Ovary (tissue), 10 donors: ENCODE measurements at places on chromosomes 16 and 17. TPM values are rescaled to one million over a fixed set of nuclear protein-coding genes. Genes with fewer than 3 reads are reported as not detected.

KIF18B gene
- total RNA-seq: 0.26 TPM

MPO gene
- total RNA-seq: not detected

CLEC10A gene
- total RNA-seq: 1.5 TPM

LGALS9B gene
- total RNA-seq: not detected

ODAD4 gene
- 2.8 TPM for total RNA-seq

ZG16B gene
- 1.0 TPM for total RNA-seq

GRCh38 chr16:62760398-62760797 lies 724.2 kb upstream of the CDH8 start:
- no peaks in the 10 kb centered on the region for H3K4me1 ChIP-seq
- no peak overlapping the region for H3K27ac ChIP-seq
- no peaks in the 10 kb centered on the region for H3K27me3 ChIP-seq
- H3K4me3 ChIP-seq: no peak overlapping the region

DNA sequence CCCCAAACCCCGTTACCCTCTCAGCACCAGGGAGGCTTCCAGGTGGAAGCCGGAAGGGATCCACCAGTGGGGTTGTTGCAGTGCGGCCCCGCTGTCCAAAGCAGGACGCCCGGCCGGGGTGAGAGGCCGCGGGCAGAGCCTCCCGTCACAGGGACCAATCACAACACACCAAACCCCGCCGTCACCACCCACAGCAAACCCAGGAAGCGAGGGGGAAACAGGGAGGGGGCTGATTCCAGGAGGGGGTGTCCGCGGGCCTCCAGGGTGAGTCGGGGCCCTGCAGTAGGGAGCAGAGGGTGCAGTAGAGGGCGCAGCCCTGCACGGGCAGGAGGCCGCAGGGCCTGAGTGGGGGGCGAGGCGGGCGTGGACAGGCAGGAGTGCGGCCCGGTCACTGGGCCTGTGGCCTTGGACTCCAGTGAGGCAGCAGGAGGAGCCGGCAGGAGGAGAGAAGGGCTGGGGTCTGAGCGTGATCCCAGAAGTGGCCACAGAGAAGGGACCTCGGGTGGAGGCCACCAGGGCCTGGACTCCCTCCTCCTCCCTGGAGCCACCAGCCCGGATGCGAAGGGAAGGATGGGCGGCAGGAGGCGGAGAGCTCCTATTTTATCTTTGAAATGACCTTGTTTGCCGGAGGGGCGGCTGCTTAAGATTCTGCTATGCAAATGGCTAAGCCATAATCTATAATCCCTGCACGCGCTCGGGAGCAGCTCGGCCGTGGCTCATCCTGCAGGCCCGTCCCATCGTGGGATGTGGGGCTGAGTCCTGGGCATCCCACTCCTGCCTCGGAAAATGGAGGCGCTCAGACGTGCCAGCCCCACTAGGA lies 41.5 kb downstream of the ZFPM1 start:
- H3K27me3 ChIP-seq: no peaks in the 10 kb centered on the region
- no peaks in the 10 kb centered on the region for H3K36me3 ChIP-seq
- no peak overlapping the region for H3K27ac ChIP-seq
- H3K4me1 ChIP-seq: peaks cover 2% of the 10 kb centered on the region
- no peak overlapping the region for H3K4me3 ChIP-seq

- no peak for DNase-seq
- no peaks in the 10 kb centered on the region for H3K36me3 ChIP-seq
- H3K27me3 ChIP-seq: no peaks in the 10 kb centered on the region
- H3K4me1 ChIP-seq: no peaks in the 10 kb centered on the region
- H3K4me3 ChIP-seq: no peak overlapping the region
- H3K27ac ChIP-seq: no peak overlapping the region
Measured at GRCh38 chr17:80504686-80505413, 28.4 kb upstream of the NPTX1 start.

- no peak for DNase-seq
- no peaks in the 10 kb centered on the region for H3K27me3 ChIP-seq
- no peaks in the 10 kb centered on the region for H3K36me3 ChIP-seq
- no peaks in the 10 kb centered on the region for H3K4me1 ChIP-seq
- H3K4me3 ChIP-seq: no peak overlapping the region
Measured at GRCh38 chr16:61306204-61306603, 730.0 kb downstream of the CDH8 start.

- DNase-seq: no peak
- H3K27me3 ChIP-seq: no peaks in the 10 kb centered on the region
- H3K27ac ChIP-seq: no peak overlapping the region
Measured at GRCh38 chr17:82021900-82022309, 773 bp downstream of the CENPX start.

- H3K27ac ChIP-seq: no peak overlapping the region
- peaks cover 4% of the 10 kb centered on the region for H3K27me3 ChIP-seq
- peaks cover 6% of the 10 kb centered on the region for H3K4me1 ChIP-seq
- H3K36me3 ChIP-seq: no peaks in the 10 kb centered on the region
- H3K4me3 ChIP-seq: peak overlapping the region; percentile 31
- peak; percentile 63 for DNase-seq
Measured at GRCh38 chr17:74923538-74924249, 379 bp upstream of the OTOP2 start.

- H3K4me3 ChIP-seq: no peak overlapping the region
- H3K27me3 ChIP-seq: no peaks in the 10 kb centered on the region
- no peak for DNase-seq
- H3K4me1 ChIP-seq: no peaks in the 10 kb centered on the region
- H3K36me3 ChIP-seq: no peaks in the 10 kb centered on the region
Measured at GRCh38 chr16:87780385-87780989, 14.7 kb upstream of the KLHDC4 start.

DNA sequence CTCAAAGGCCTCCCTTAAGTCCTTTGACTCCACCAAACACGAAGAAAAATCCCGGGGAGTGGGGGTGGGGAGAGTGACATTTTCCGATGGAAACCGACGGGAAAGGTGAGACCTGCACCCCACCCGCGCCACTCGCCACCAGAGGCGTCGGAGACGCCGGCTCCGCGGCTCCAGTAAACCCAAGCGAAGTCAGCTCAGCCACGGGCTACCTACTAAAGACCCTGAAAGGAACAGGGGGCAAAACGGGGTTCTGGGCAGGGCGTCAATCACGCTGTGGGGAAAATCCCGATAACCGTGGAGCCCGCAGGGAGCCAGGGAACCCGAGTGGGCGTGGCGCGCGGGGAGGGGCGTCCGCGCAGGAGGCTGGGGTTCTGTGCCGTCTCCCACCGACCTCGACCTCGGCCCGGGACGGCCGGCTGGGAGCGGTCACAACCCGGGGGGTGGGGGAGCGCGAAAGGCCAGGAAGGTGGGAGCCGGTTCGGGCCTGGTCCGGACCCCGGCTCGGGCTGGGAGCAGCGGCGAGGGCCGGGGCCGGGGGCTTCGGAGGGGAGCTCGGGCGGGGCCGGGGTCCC lies 565 bp downstream of the WDR45B start:
- peak overlapping the region; percentile 92 for H3K4me3 ChIP-seq
- H3K4me1 ChIP-seq: peaks cover 2% of the 10 kb centered on the region
- DNase-seq: peak; percentile 70
- peak overlapping the region; percentile 100 for H3K27ac ChIP-seq
- H3K27me3 ChIP-seq: no peaks in the 10 kb centered on the region
